ENCODE measurements at places on chromosomes 12 and 14. TPM values are rescaled to one million over a fixed set of nuclear protein-coding genes. Genes with fewer than 3 reads are reported as not detected.

Gene SARNP
- total RNA-seq = 98.8 TPM

Gene WNT1
- not detected for total RNA-seq

Gene RPGRIP1
- 0.12 TPM for total RNA-seq

Gene PLD4
- total RNA-seq = not detected

Gene SRSF5
- total RNA-seq = 142 TPM

Gene PPP1R1A
- total RNA-seq = not detected

Gene C12orf43
- 8.5 TPM for total RNA-seq

Gene TPH2
- total RNA-seq = not detected

Gene LRRC10
- not detected for total RNA-seq
